Activated CD4-positive, alpha-beta T cell treated with anti-CD3 and anti-CD28 coated beads for 36 hours (primary cell): ENCODE measurements at places on chromosomes 11 and 22. TPM values are rescaled to one million over a fixed set of nuclear protein-coding genes. Genes with fewer than 3 reads are reported as not detected.
A peak's percentile ranks its signal among the peaks of the same experiment; 100 is the strongest.

MRGPRX3 gene
- total RNA-seq: not detected

TNNT3 gene
- 2.1 TPM for total RNA-seq

VSIG2 gene
- not detected for total RNA-seq

TYR gene
- total RNA-seq: not detected

SMC1B gene
- 0.67 TPM for total RNA-seq

C11orf87 gene
- not detected for total RNA-seq

GGTLC2 gene
- total RNA-seq: not detected

IL18 gene
- total RNA-seq: not detected

DNA sequence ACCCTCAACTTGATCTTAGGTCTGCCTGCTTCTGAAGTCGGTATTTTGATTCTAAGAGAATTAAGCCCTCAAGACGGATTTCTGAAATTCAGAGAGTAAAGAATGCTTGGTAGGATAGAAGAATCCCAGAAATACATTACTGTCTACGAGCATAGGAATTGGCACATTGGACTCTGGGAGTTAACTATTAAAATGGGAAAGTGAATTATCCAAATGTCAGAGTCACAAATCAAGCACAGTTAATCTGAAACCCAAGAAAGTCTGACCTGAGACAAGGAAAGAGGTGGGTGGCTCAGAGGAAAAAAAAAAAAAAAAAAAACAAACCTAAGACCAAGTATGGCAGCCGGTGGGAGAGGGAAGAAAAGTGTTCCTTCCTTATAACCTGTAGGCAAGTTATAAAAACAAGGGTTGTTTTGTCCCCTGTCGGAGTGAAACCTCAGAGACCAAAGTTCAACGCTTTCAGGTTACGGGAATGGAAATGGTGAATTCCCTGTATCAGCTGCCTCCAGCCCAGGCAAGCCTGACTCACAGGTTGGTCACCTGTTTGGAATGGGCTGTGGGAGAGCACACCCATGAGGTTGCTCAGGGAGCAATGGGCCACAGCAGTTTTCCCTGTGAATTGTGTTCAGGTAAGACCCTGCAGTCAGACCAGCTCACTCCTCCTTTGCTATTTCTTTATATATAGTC, 139.0 kb downstream of the ETS1 start:
- no peak for DNase-seq

DNA sequence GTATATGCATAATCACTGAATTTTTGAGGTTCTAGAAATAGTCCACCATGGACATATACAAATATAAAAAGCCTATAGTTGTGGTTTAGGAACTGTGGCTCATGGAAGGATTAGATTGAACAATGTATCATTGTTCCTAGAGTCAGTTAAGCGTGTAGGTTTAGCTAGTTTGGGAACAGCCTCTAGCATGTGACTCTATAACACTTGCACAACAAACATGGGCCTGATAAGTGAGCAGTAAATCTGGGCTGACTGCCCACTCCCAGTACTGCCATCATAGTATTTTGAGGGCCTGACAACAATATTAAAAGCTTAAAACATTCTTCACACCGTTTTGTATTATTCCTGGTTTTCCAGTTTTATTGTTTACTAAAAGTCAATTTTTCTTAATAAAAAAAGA, 47.0 kb downstream of the YAP1 start:
- no peak for DNase-seq

DNA sequence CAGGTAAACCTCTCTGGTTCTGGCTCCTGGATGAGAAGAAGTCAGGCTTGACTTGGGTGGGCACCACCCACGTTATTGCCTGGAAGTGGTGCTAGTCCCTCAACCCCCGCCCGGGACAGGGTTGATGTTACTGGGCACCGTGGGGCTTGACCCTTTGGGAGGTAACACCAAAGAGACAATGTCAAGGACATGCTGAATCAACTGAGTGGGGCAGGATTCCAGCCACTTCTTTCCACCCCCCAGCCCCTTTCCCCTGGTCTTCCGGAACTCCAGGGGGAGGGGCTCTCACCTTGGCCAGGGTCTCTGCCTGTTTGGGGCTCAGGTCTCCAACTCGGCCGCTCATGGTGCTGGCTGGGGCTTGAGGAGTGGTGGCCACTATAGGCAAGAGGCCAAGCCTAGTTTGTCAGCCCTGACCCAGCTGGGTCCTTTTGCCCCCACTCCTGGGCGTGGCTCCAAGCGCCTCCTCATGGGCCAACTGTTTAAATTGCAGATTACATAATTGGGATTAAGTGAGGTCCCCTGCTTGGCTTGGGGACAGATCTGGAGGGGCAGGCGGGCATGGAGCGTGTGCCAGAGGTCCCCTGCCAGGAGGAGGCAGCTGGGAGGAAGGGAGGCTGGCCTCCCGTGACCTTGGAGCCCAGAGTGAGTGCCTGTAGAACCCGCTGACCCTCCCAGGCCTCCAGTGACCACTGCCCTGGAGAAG, at the start of gene SEC14L3:
TSS of gene SEC14L3 (minus strand) at position 402 of the 703 bp plus-strand sequence. CDS start at position 343, 59 bp downstream.
- no peak for DNase-seq

DNA sequence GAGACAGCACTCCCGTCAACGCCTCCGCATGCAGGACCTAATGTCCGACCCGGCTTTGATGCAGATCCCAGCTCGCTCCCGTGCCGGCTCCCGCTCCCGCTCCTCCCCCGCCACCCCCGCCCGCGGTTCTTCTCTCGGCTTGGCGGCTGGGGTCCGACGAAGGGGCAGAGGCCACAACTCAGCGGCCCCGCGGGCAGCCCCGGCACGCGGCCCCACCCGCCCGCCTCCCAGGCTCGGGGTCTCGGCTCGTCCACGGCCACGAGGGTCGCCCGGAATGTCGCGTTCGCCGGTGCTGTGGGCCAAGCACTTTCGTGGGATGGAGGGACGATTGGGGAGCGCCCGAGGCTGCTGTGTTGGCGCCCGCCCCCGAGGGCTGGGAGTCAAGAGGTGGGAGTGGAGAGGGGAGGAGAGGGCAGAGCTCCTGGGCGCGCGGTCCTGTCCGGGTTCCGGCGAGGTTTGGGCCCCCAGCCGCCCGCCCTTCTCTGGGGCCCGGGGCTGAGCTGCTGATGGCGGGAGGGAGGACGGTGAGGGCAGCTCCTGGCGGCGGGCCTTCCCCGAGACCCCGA, 5.3 kb upstream of the TBX1 start:
- no peak for DNase-seq

GRCh38 chr11:115054570-115055538, 376.5 kb downstream of the NXPE2 start:
- no peak for DNase-seq

DNA sequence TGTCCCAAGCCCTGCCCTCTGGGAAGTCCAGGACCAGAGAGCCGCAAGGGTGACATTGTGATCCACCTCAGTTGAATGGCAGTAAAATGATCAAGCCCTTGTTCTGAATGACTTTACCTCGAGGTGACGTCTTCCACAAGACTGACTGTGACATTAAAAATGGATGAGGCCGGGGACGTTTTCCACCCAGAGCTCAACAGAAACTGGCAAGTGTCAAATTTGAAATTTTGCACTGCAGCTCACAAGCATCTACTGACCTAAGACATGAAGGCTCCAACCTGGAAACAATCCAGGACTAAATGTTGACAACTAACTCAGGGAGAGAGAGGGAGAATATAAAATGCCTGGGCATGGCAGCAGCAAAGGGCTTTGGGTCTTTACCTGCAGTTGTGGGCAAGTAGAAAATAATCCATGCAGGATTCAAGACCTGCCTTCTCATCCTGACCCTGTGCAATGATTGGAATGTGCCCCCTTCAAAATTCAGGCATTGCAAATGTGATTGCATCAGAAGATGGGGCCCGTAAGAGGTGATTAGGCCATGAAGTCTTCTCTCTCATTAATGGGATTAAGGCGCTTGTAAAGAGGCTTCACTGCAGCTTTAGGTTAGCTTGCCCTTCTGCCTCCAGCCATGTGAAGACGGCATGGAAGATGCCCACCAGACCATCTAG, 33.6 kb upstream of the CLMP start:
- DNase-seq: no peak

- DNase-seq: no peak
Observed at GRCh38 chr11:72308226-72309073, 64.5 kb upstream of the PHOX2A start.

DNA sequence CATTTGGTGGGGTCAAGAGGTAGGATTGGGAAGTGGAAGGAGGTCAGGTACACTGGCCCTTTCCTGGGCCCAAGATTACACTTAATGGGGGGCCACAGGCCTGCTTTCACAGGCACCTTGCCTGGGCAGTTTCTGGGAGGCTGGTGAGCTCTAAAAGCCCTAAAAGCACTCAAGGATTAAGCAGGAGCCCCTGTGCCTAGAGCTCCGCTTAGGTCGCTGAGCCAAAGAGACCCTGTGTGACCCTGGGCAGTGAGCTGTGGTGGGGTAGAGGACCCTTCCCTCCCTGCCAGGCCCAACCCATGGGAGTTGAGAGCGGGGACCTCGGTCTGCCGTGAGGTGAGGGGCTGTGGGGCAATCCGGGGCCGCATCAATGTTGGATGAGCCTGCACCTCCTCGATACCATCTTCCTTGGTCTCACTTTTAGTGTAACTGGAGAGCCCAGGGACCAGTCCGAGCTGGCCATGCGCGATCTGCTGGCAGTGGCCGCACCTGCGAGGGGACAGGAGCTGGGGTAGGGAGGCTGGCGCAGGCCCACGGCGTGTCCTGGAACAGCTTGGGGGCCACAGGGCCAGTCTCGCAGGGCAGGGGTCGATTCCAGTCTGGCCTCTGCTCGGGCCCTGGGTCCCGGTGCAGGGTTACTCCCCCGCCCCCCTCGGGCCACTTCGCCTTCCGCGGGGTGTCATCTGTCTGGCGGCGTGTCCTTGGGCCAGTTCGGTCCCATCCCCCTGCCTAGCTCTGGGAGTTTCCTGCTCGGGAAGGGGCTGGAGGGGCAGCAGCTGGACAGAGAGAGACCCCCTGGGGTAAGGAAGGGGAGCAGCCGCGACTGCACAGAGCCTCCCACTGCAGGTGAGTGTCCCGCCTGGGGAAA, 44.3 kb downstream of the EIF3F start:
- no peak for DNase-seq

DNA sequence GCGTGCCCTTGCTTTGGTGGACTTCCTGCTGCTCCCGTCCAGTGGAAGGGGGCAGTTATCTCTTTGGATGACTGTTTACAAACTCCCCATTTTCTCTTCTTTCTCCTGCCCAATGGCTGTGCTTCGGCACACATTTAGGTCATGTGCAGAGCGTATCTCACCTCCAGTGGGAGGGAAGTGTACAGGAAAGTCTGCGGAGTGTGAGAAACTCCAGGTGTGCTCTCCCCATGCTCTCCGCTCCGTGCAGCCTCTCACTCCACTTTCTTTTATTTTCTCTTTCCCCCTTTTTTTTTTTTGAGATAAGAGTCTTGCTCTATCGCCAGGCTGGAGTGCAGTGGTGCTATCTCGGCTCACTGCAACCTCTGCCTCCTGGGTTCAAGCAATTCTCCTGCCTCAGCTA, 11.9 kb upstream of the TEF start:
- no peak for DNase-seq

DNA sequence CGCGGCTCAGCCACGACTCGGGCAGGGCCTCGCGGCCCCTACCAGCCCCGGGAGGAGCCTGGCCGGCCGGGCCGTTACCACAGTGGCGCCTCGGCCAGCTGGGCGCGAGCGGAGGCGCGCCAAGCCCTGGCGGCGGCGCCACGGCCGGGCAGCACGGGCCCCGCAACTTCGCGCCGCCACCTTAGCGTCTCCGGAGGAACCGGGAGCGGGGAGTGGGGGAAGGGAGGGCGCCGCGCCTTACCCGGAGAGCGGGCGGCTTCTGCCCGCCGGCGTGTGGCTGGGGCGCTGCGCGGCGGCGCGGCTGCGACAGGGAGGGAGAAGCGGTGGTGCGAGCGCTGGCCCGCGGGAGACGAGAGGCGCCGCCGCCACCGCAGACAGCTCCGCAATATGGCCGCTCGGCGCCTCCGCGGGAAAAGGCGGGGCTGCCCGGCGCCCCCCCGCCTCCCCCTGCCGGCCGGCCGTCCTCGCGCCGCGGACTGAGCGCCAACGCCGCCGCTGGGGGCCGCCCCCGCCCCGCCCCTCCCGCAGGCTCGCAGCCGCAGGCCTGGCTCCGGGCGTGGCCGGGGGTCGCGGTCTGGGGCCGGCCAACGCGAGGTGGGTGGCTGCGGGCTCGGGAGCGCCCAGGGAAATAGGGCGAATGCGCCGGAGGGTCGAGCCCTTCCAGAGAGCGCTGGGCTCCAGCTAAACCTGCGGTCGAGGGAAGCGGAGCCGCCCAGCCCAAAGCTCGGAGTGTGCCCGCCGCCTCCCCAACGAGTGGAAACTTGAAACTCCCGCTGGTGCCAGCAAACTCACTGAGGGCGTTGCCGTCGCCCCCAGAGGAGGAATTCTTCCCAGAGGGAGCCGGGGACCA, at the start of gene RDX:
TSS of gene RDX (minus strand) at position 389 of the 850 bp plus-strand sequence. CDS start 16,922 bp downstream, outside the sequence.
- peak; percentile 77 for DNase-seq

DNA sequence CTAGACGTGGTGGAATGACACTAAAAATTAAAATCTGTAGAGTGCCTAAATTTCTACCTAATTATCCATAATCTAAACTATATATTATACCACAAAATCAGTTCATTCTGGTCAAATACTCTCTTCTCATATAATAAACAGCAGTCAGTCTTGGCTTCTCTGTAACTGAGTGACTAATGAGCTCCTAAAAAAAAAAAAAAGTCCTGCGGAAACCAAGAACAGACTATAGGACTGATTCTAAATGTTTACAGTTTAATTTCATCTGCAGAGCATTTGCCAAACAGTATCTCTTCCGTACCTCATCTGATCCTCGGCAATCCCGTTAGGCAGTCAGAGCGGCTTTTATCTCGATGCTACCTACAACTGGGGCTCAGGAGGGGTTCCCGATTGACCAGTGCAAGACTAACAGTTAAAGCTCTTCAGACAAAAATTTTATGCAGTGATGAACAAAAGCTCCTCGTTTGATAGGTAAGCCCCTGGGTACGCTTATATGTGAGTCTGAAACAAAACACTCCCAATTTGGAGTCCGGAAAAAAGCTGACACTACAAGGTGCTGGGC, 686 bp downstream of the KIF18A start:
- peak; percentile 24 for DNase-seq

- peak; percentile 13 for DNase-seq
Observed at GRCh38 chr11:87421422-87421821, 383.7 kb downstream of the TMEM135 start.

- no peak for DNase-seq
Observed at GRCh38 chr11:43689167-43689566, 8.6 kb downstream of the HSD17B12 start.
